ENCODE measurements at places on chromosomes 11 and 22.
A peak's percentile ranks its signal among the peaks of the same experiment; 100 is the strongest.

GRCh38 chr22:49010901-49011300 lies 816.8 kb downstream of the BRD1 start:
- DNase-seq, result no peak

- no peak for DNase-seq
Observed at GRCh38 chr11:99333621-99334020, 312.9 kb downstream of the CNTN5 start.

- no peak for DNase-seq
Observed at GRCh38 chr11:10314199-10315072, 9.6 kb downstream of the ADM start.

- DNase-seq, result no peak
Observed at GRCh38 chr22:46776876-46777608, 14.6 kb downstream of the TBC1D22A start.

GRCh38 chr22:23716811-23717801 lies 26.3 kb downstream of the RGL4 start:
- peak; percentile 83 for DNase-seq

DNA sequence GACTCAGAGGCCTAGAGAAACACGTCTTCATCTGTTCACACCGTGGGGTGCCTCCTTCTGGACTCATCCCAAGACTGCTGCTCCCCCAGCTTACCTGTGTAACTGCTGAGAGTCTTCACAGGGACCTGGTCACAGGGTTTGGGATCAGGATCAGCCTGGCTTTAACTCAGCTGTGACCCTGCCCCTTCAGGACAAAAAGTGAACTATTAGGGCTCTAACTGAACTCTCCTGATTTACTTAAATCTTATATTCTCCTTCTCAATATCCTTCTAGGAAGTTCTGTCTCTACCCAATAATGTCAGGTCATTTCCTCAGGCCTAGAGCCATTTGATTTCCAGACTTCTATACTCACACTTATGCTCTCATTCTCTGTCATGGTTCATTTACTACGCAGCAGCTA lies 108.4 kb downstream of the ZNF280B start:
- DNase-seq, result no peak

Measured in hypothalamus (tissue), 51 donors.